ENCODE measurements at places on chromosomes 12 and 14.

DNA sequence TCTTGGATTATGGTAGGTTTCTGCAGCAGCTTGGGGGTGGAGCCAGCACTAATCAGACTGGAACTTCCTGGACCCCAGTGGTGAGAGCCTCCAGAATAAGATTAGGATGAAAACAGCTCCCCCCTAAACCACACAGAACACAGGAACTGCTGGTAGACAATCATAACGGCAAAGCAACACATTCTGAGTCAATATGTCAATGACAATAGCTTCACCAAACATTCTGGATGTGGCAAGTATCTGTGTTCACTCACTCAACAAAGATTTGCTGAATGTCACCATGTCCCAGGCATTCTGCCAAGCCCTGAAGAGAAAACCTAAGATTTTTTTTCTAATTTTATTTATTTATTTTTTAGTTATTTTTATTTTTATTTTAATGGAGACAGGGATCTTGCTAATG, 65.2 kb downstream of the LRRC74A start:
- DNase-seq: no peak

GRCh38 chr12:20567413-20567812, 127.7 kb upstream of the SLCO1C1 start:
- DNase-seq: no peak

DNA sequence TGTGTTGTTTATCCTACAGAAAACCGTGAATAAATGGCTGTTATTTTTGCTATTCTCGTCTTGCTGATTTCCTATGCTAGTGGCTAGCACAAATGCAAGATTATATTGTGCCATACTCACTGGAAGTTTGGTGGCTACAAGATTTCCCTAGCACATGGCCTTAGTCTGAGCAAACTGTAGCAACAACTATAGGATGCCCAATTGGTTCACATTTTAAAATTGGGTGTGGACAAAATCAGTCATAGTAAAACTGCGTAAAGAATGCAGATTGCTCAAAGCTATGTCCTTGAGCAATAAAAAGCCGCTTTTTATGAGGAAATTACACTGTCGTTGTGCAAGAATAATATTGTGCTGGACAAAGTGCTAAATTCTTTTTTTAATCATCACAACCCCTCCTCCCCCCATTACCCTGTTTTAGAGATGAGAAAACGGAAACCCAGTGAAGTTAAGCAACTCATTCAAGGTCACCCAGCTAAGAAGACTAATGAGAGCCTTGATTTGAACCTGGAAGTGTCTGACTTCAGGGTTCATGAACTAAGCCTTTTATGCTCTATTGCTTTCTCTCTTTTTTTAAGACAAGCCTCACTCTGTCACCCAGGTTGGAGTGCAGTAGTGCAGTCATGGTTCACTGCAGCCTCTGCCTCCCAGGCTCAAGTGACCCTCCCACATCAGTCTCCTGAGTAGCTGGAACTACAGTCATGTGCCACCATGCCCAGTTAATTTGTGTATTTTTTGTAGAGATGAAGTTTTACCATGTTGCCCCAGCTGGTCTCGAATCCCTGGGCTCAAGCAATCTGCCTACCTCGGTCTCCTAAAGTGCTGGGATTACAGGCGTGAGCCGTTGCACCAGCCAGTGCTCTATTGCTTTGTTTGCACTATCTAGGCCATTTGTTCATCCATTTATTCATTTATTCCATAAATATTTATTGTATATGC, 73.6 kb downstream of the SRGAP1 start:
- DNase-seq: no peak

- no peak for DNase-seq
Observed at GRCh38 chr12:113278633-113279032, 56.3 kb downstream of the SLC8B1 start.

DNA sequence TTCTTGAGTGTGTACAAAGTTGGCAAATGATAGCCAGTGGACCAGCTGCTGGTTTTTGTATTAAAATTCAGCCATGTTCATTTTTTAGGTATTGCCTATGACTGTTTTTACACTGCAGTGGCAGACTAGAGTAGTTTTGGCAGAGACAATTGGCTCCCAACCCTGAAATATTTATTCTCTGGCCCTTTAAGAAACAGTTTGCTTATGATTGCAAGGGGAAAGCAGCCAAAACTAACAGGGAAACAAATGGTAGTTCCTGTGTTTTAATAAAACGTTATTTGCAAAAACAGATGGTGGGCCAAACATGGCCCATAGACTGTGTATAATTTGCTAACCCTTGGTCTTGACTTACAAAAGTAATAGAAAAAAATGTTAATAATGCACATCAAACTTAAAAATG, 110.2 kb downstream of the ALX1 start:
- peak; percentile 17 for DNase-seq

- no peak for DNase-seq
Observed at GRCh38 chr14:105201925-105202513, 20.9 kb upstream of the NUDT14 start.

DNA sequence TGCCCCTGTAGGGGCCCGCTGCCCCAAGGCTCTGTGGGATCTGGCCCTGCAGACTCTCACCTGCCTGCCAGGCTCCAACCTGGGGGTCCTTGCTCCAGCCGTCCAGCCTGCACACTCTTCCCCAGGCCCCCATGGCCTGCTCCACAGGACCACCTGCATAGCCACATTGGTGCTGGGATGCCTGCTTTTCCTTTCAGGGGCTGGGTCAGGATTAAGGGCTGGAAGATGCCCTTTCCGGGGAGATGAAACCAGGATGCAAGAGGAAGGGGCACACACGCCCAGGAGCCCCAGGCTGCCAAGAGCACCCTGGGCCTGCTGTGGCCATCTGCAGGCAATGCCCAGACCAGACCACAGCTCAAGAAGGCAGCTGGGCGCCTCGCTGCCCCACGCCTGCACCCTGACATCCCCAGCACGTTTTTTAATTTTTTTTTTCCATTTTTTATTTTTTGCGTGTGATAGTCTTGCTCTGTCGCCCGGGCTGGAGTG, 15.0 kb downstream of the BAG5 start:
- DNase-seq: no peak

GRCh38 chr12:85448548-85449139, 168.6 kb downstream of the ALX1 start:
- no peak for DNase-seq

GRCh38 chr14:74402401-74403251, 23.4 kb downstream of the SYNDIG1L start:
- DNase-seq: peak; percentile 81

- DNase-seq: no peak
Observed at GRCh38 chr12:60210756-60211155, 614.9 kb downstream of the SLC16A7 start.

DNA sequence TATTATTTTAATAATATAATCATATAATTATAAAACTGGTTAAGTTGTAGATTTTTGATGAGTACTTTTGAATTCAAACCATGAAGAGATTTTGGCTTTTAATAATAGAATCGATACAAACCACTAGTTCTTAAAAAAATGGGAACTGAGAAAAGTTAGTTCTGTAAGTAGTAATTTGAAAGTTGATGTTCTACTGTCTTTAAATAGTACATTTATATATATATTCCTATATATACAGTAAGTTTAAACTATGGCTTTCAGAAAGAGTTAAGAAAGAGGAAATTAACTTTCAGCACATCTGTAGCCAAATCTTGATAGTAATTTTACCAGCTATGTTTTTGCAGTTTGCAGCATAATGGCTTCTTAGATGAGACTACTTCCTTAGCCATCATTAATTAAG, 7.8 kb downstream of the LRRK2 start:
- no peak for DNase-seq

- DNase-seq: no peak
Observed at GRCh38 chr12:107536613-107537012, 149.0 kb upstream of the PWP1 start.

GRCh38 chr14:46940611-46941010, 289.0 kb upstream of the RPL10L start:
- DNase-seq: peak; percentile 4

DNA sequence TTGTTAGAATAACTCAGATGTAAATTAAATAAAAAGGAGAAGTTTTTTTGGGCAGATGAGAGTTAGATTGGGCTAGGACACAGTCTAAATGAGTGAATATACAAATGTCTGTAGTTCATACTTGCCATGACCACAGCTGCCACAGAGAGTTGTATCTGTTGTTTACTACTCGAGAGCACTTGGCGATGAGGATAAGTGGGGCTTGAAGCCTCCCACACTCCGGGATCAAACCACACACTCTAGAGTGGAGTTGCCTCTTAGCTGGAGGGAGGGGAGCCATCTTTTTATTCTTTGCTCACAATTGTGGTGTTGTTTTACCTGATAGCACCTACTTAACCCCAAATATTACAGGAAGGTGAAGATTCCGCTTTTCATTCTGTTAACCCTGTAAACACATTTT, 27.5 kb downstream of the BEST3 start:
- no peak for DNase-seq

- DNase-seq: no peak
Observed at GRCh38 chr14:105411017-105411941, 8.3 kb upstream of the MTA1 start.

- DNase-seq: no peak
Observed at GRCh38 chr12:132199101-132199500, 54.8 kb downstream of the NOC4L start.

DNA sequence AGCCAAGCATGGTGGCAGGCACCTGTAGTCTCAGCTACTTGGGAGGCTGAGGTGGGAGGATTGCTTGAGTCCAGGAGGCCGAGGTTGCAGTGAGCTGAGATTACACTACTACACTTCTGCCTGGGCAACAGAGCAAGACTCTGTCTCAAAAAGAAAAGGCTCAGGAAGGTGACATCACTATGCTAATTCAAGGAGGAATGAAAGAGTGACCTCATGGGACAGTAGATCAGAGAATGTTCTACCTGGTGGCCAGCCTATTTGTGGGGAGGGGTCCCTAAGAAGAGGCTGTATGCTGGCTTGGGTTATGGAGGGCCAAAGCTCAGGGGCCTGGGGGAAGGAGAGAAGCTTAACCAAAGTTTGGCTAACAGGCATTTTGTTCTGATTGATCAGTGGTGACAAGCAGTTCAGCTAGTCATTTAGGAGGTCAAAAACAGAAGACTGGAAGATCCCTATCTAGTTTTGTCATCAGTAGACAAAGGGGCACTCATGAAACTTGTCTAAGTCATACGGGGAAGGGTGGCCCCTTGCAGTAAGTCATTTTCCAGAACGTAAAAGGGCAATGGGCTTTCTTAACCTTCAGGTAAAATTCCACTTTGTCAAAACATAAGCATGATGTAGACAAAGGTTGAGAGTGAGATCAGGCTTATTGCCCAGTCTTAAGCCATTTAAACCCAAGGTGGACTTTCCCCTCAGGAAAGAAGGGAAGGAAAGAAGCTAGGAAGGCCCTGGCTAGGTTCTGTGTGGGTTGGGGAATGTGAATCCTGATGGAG, 60.8 kb upstream of the EEA1 start:
- no peak for DNase-seq

GRCh38 chr14:50928002-50928635, 16.2 kb downstream of the PYGL start:
- DNase-seq: no peak

- DNase-seq: no peak
Observed at GRCh38 chr14:91980157-91980556, 32.7 kb upstream of the FBLN5 start.

- DNase-seq: no peak
Observed at GRCh38 chr14:77580477-77580876, 36.0 kb downstream of the SPTLC2 start.

GRCh38 chr14:61003571-61003970, 22.5 kb downstream of the SLC38A6 start:
- no peak for DNase-seq

DNA sequence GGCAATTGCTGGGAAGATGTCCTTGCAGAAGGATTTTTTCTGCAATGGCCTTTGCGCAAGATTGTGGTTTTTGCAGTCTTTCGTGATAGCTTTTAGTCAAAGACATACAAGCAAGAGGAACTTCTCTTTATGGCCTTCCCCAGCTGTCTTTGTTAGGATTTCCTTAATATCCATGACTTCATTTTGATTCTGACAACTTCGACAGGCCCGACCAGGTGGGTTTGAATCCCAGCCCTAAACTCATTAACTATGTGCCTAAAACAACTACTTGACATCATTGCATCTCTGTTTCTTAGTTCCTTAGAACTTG, 13.3 kb upstream of the VRK1 start:
- no peak for DNase-seq

DNA sequence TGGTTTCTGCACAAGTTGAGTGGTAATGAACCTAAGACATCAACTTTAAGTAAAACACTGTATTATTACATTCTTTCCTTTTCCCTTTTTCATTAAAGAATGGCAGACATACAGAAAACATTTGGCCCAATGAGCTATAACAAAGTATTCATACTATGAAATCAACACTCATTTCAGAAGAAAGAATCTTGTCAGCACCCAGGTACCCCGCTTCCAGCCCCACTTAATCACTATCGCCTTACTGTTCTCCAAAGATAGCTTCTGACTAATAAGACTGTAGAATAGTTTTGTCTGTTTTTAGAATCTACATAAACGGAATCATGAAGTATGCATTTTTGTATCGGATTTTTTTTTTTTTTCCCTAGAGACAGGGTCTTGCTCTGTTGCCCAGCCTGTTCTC, 9.5 kb downstream of the CNTN1 start:
- no peak for DNase-seq

DNA sequence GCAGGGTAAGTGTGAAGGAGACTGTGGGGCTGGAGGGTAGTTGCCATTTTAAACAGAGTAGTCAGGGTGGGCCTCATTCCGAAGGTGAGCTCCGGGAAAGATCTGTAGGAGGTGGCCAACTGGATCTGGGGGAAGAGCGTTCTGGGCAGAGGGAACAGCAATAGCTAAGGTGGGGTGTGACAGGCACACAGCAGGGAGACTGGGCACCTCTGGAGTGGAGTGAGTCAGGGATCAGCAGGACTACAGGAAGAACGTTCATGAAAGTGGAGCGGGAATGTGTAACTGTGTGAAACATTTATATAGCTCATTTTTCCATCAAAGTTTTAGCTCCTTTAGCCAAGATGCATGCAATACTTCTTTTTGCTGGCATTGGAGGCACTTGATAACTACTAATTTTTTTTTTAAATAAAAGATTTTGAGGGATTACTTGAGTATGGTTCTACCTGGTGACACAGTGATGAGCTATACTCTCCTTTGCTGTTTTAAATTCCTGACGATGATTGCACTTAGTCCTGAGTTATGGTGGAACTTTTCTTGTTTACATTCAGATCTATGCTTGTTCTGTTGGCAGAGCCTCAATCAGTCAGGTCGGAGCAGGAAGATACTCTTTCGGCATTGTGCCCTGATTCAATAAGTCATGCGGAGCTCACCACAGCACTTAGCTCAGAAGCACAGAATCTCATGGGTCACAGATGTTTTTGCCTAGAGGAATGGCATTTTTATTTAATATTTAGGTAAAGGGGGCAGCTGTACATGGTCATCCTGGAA, 106.4 kb downstream of the WIF1 start:
- DNase-seq: no peak

DNA sequence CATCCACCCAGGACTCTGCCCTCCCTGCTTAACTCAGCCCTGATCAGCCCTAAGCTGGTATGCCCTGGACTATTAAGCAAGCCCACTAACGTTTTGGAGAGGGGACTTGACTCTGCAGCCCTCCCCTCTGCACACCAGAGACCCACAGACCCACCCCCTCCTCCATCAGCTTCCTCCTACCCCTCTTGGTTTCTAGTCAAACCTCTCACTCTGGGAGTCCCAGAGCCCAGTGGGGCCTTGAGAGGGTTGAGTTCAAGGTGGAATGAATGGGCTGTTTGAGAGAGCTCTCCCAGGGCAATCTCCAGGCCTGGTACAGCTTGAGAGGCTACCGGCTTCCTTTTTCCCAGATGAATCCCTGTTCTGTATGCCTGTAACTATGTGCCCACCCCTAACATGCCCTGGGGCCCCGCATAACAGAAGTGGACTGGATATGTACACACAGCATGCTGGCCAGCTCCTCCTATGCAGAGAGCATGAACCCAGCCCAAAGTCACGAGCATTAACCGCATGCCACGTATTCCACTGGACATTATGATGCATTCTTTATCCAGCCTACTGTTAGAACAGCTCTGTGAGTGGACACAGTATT, 43.6 kb downstream of the IRF2BPL start:
- DNase-seq: no peak
